GM04503 (cell line): ENCODE measurements at places on chromosomes 3 and 15.
A peak's percentile ranks its signal among the peaks of the same experiment; 100 is the strongest.

DNA sequence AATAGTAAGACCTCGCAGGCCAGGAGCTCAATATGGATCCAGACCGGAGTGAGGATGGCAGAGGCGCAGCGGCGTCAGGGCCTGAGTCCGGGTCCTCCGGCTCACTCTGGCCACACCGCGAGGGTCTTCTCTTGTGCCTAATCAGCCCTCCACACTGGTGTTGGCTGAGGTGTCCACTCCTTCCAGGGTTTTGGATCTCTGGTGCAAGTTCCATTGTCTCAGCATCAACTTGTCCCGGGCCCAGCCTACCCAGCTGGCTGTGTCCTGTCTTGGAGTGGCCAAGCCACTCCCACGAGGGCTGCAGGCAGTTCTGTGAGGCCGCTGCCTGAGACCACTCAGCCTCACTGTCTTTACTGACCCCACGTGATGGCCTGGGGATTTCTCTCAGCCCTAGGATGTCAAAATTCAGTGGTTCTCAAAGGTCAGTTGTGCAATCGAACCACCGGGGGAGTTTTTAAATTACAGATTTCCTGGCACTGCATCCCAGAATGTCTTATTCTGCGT lies 12.6 kb upstream of the GOLGA6L7 start:
- no peak for DNase-seq

- no peak for DNase-seq
Measured at GRCh38 chr3:140091143-140091542, 156.2 kb downstream of the CLSTN2 start.

- no peak for DNase-seq
Measured at GRCh38 chr15:51576286-51576850, 46.2 kb downstream of the DMXL2 start.

DNA sequence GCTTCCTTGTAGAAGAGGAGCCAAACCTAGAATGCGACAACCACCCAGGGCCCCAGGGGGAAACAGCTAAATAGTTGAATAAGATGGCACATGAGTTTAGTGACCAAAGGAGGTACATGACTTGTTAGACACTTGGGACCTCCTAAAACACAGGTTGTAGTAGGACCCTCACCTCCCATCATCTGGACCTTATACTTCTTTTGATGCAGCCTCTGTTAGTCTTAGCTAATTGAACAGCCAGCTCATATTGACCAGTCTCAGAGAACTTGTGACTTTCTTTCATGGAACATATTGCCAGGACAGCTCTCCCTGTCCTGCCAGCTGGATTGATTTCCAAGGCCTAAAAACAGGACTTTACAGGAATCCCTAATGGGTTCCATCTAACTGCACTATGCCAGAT lies 45.0 kb downstream of the SPSB4 start:
- DNase-seq = no peak

- no peak for DNase-seq
Measured at GRCh38 chr3:149626671-149627070, 31.2 kb downstream of the WWTR1 start.

- DNase-seq = peak; percentile 96
Measured at GRCh38 chr3:183664913-183665381, 29.5 kb downstream of the KLHL24 start.

GRCh38 chr3:13338231-13338630 lies 81.9 kb downstream of the NUP210 start:
- DNase-seq = no peak

DNA sequence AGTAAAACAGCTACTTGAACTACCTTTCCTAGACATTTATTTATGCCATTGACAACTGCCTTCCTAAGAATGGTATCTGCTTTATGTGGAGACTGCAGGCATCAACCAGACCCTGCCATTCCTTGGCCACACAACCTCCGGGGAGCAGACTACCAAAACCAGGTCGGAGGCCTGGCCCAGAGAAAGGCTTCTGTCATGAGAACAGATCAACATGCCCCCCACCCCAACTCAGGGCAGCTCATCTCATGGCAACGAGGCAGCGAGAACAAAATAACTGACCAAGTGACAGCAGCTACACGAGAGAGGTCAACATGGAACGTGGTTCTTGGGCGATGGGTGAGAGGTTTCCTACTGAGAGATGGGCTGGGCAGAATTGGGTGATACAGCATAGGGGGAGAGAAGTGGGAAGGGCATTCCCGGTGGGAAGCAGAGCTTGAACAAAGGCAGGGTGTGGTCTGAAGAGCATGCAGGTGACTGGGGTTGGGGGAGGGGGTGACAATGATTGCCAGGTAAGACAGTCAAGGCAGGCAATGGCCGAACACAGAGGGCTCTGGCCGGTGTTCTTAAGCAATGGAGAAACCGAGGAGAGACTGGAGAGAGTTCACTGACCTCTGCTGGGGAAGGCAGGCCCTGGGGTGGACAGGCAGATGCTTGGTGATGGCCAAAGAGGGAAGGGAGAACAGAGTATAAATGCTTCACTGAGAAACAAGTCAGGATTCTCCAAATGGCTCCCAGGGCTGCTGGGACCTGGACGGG lies 33.9 kb downstream of the CCDC12 start:
- DNase-seq = no peak

DNA sequence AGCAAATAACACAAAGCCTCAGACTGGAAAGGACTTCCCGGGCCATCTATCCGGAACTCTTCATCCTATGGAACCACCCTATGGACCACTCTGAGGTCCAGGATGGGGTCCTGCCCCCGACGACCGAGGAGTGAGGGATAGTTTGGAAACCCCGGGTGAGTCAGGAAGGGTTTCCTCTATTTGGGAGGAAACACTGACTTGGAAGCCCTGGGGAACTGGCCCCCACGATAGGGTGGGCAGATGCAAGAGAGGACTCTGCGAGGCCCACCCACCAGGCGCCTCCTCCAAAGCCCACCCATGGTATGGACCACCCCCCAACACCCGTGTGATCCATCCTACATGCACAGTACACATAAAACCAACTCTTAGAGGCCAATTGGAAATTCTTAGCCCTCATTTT lies 69.4 kb downstream of the CPN2 start:
- DNase-seq = no peak

DNA sequence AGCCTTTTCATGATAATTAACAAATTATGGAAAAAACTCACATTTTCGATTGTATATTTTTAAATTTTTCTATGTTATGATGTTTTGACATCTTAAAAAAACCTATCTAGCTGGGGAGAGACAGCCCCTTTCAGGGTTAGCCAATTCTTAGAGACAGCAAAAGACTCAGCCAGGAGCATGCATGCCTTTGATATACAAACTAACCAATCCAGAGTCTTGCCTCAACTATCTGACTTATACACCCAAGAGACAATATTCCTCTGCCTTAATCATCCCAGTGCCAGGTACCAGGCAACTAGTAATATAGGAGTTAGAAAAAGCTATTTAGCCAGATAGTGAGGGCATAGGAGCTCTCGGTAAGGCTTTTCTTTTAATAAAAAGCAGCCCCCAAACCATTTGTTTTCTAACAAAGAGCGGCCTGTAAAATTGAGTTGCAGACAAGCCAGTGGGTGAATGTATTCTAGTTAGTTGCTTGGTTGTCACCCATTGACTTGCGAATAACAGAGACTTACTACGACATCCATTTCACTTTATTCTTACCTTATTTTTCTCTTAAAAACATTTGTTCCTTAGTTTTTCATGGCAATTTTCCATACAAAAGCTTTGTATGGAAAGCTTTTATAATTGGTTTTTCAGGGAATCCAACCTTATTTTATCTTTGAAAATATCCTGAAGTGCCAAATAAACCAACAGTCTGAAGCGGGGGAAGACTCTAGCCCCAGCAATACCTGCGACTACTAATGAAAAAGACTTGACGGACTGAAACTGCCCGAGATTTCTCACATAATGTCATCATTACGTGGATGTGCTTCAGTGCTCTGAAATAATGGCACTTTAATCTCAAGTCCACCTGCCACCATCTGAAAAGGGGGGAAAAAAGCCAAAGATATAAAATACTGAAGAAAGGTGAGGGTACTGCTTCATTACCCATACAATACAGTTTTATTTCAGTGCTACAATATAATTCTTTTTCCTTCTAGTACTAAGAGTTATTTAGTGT lies 64.6 kb upstream of the ATP2C1 start:
- DNase-seq = no peak

DNA sequence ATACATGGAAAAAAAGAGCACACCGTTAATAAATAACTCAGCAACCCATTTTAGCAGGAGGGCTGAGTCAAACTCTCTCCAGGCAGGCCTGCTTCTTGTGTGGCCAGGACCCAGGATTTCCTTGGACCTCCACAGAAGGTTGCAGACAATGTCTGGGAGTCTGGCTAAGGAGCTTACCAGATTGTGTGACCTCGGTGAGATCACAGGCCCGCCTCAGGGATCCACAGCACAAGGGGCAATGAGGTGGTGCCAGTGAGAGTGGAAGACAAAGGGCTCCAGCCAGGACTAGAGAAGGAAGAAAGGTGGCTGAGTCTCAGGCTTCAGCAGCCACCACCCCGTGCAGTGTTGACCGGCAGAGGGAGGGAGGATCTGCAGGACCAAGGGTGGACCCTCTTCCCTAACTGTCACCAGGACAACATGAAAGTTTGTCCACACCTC lies 32.2 kb upstream of the SEC22A start:
- DNase-seq = no peak

GRCh38 chr3:186319945-186320344 lies 42.1 kb downstream of the DGKG start:
- DNase-seq = no peak
